AG09319 (cell line): ENCODE measurements at places on chromosomes 7 and 10.

DNA sequence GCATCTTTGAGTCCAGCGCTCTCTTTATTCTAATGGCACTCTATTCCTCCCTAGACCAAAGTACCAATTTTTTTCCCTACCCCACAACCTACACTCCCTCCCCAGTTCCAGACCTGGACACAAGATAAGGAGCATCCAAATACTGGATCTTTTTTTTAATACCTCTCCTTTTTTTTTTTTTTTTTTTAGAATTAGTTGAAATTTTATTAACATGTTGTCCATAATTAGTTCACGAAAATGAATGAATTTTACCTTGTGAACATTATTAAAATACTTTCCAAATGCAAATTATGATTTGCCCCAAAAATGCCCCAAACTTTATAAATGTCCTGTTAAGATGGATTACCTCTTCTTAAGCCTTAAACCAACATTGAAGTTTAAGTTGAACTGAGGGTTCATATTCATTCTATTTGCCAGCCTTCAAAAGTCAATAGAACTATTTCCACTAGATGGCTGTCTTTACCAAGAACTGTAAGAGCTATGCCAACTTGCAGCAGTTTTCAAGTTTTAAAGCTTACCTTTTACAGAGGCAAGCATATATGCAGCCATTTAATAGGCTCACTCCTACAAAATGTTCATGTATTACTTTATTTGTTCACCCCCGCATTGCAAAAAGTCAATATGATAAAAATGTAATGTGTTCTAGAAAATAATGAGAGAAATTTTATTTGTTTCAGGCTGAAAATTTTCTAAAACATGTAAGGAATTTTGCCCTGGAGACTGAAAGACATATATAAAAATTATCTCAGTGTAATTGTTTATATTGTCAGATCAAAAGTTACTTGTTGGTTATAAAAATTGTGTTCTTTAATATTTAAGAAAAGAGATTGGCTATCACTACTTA is 39.7 kb upstream of the TNKS2 start:
- DNase-seq, result peak; percentile 22

DNA sequence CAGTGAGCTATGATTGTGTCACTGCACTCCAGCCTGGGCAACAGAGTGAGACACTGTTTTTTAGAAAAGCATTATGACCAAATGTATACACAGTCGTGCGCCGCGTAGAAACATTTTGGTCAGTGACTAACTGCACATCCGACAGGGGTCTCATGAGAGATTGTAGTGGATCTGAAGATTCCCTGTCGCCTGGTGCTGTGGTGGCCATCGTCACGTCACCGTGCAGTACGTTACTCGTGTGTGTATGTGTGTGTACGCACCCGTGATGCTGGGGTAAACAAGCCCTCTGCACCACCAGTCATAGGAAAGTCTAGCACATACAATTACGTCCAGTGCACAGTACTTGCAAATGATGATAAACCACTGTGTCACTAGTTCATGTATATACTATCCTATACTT is 109.4 kb downstream of the ELFN1 start:
- DNase-seq, result no peak

- no peak for DNase-seq
These were observed 9.2 kb upstream of the HNRNPF start for GRCh38 chr10:43417950-43418768.

- no peak for DNase-seq
These were observed 230.9 kb downstream of the BICC1 start for GRCh38 chr10:58743466-58744115.

GRCh38 chr7:12220389-12221046 is 9.4 kb downstream of the TMEM106B start:
- DNase-seq, result no peak

GRCh38 chr7:17968791-17969715 is 28.8 kb upstream of the SNX13 start:
- no peak for DNase-seq

GRCh38 chr10:80580638-80581468 is 43.2 kb downstream of the SH2D4B start:
- no peak for DNase-seq

- no peak for DNase-seq
These were observed 8.9 kb downstream of the FLNC start for GRCh38 chr7:128838981-128839731.

GRCh38 chr7:140596519-140597427 is 43.8 kb downstream of the DENND2A start:
- no peak for DNase-seq

DNA sequence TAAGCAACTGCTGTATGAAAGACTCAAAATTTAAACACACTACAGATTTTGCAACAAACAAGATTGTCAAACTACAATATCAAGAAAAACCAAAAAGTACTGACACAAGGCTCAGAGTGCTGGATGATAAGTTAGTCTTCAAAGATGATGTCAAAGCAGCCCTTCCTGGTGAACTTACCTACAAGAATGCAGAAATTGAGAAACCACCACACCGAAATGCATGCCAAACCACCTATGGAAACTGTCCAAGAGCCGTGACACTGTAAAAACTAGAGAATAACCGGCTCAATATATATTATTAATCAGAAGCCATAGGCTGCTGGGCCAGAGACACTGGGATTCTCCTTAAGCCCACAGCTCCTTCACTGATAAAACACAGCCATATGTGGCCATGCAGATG is 25.3 kb downstream of the DENND11 start:
- DNase-seq, result no peak

GRCh38 chr7:92747041-92747835 is 89.1 kb downstream of the CDK6 start:
- DNase-seq, result no peak

- no peak for DNase-seq
These were observed 140.7 kb downstream of the ATE1 start for GRCh38 chr10:121787169-121787568.

GRCh38 chr10:133158756-133159610 is 1.0 kb upstream of the KNDC1 start:
- DNase-seq, result no peak

DNA sequence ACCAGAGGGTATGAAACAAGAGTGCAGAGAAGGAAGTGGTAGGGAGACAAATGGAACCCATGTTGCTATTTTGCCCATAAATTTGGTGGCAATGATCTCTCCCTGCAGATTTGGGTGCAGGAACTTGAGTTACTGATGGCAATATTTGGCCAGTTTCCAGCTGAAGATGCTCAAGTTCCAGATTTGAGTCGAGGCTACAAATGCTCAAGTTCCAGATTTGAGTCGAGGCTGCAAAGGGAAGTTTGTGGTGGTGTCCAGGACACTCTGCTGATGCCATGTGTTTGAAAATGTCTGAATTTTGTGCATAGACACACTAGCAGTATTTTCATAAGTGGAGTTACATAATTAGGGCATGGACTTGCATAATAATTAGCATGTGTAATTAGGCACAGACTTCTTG is 40.8 kb downstream of the TBXAS1 start:
- no peak for DNase-seq

DNA sequence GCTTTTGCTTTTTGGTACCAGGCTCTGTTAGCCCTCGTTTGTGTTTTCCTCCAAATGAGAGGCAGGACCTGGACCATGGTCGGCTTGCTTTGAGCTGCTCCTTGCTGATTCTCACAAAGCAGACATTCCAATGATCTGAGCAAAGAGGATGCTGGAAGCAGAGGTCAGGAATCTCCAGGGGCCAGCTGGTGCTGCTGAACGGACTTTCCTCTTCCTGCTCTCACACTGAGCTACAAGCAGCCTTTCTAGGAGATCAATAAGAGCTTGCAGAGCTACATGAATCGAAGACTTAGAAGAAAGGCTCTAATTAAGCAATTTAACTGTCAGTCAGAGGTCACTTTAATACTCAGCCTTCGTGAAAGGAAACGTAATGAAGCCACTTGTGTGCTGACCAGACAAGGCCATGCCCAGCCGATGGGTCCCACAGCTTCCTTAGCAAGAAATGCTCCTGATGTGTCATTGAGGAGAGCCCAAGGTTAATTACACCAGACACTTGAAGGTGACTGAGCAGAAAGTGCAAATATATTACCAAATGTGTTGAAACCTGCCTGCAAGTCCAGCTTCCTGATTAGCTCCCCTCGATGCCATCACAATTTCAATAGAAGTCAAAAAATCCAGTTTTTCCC is 151.3 kb upstream of the RSU1 start:
- DNase-seq, result no peak
